Globus pallidus (tissue), 1 donor: ENCODE measurements at places on chromosomes 5 and 9.

DNA sequence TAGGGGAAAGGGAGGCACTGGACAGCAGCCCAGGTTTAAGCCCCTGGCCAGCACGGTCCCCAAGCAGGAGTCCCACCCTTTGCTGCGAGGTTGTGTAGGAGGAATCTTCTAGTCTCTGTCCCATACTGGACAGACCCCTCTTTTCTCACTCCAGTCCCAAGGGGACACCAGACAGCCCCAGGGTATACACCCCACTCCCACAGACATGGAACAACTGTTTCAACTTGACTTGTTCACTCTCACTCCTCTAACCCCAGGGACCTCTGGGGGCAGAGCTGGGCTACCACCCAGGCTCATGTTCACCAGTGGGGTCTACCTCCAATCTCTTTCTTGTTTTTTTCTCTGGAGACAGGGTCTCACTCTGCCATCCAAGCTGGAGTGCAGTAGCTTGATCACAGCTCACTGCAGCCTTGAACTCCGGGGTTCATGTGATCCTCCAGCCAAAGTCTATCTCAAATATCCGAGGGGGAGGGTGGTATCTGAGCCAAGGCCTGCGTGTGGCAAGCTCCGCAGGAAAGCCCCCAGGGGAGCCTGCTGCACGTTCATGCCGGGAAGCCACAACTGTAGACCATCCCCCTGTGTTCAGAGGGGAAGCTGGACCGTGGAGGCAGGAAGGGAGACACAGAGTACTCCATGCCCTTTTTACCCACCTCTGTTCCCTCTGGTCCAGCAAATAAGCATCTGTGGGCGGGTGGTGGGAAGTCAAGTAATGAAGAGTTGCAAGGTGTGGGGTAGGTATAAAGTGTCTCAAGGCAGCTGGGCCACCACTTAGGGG lies 1.8 kb downstream of the PTGES2 start:
- no peak for DNase-seq

DNA sequence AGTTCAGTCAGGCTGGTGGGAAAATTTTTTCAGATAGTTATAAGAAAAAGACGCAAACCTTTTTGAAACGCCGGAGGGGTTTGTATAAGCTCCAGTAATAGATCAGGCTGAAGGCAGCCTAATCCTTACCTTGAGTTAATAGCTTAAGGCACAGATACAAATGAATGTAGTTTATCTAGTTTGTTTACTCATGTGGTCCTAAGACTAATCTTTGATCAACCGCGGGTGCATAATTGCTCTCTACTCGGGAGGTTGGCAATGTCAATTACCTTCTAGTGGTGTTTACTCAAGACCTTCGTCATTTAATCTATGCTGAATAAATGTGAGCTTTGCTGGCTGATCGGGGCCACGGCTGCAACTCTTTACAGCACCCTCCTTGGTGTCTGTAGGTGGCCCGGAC lies 665 bp upstream of the INSL4 start:
- no peak for DNase-seq

GRCh38 chr5:38607396-38607795 lies 51.0 kb upstream of the LIFR start:
- no peak for DNase-seq

DNA sequence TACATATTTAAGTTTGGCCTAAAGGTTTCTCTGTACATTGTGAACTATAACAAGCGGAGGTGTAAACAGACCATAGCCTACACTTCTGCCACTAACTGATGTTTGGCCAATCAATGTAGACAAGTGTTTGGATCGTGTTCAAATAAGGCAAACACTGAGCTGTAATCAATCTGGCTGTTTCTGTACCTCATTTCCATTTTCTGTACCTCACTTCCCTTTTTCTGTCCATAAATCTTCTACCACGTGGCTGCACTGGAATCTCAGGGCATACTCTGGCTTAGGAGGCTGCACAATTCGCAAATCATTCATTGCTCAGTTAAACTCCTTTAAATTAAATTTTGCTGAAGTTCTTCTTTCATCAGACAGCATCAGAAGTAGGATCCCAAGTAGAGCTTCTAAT lies 140.9 kb downstream of the SLC25A46 start:
- no peak for DNase-seq

- no peak for DNase-seq
These were observed 15.2 kb downstream of the HK3 start for GRCh38 chr5:176883700-176884570.

- no peak for DNase-seq
These were observed 100.7 kb downstream of the RAB3C start for GRCh38 chr5:58683567-58683966.
